Epithelial cell of prostate (primary cell): ENCODE measurements at places on chromosomes 7 and 10.

DNA sequence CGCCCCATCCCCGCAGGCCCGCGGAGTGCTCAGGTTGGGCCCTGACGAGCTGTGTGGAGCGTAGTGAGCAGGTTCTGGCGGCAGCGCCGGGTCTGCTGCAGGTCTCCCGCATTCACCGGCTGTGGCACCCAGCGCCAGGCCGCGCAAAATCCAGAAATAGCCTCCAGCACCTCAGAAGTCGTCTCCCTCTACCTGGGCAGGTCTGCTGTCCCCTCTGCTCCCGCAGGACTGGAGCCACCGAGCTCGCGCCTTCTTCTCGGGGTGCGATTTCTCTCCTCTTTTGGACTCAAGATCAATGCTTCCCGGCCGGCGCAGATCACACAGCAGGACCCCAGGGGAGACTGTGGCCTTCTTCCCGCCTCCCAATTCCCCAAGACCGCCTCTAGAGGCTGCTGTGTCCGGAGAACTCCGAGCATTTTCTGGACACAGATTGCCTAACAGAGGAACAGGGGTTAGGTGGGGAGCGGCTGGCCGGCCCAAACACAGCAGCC lies 8.4 kb downstream of the TLX1 start:
- DNase-seq: no peak

GRCh38 chr7:144534196-144534595 lies 130.7 kb upstream of the NOBOX start:
- no peak for DNase-seq

DNA sequence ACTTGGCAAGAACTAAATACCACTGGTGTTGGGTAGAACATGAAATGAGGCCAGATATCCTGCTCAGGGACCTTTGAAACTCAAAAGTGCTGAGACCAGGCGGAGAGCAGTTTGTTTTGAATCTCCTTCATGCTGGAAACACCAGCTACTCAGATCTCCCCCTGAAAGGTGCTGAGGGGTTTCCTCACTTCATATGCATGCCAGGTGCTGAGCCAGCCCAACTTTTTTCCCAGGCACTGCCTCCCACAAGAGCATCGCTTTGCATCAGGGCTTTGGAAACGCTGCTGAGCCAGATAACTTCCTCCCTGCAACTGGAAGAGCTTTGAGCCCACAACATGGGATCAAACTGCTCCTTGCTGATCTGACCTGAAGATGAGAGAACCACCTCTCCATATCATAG lies 13.7 kb downstream of the NPTX2 start:
- no peak for DNase-seq

- no peak for DNase-seq
These were observed 124.5 kb downstream of the TMEM168 start for GRCh38 chr7:112665709-112666108.

GRCh38 chr10:96626795-96627194 lies 40.0 kb upstream of the TM9SF3 start:
- no peak for DNase-seq

DNA sequence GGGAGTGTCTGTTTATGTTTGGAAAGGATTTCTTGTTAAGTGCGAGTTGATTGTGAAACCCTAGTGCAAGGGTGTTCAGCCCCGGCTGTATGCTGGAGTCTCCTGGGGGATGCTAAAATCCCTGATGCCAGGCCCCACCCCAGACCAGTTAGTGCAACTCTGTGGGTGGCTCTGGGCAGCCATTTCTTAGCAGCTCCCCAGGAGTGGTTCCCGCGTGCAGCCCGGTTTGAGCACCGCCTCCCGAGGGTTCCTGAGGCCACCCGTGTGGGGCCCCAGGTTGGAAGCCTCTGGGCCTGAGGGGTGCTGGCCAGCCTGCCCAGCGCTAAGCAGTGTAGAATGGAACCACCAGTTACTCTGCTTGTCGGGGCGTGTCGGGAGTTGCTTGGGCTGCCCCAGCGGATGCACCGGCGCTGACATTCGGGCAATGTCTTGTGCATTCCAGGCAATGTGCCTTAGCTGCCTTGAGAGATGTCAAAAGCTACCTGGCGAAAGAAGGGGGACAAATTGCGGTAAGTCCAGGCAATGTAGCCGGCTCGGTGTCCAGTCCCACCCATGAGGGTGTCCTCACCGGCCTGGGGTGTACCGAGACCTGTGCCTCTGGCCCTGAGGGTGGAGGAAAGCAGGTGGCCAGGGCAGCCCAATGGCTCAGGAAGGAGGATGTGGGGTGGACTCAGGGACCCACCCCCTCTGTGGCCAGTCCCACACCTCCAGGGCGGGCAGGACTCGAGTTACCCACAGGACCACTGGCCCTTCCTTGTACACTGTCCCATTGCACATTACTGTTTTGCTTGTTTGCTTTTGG lies 13.2 kb downstream of the PFKFB3 start:
- no peak for DNase-seq
